ENCODE measurements at places on chromosomes 12 and 14. TPM values are rescaled to one million over a fixed set of nuclear protein-coding genes. Genes with fewer than 3 reads are reported as not detected.

GRCh38 chr12:82504409-82504808 lies 146.1 kb downstream of the METTL25 start:
- DNase-seq = no peak

- no peak for DNase-seq
Observed at GRCh38 chr14:96757456-96757855, 39.7 kb upstream of the VRK1 start.

MDM1 gene
- 12.6 TPM for total RNA-seq

CLEC1B gene
- not detected for total RNA-seq

DIO2 gene
- total RNA-seq = 0.53 TPM

All from MG63 (cell line).